ENCODE measurements at places on chromosomes 16 and 17.

DNA sequence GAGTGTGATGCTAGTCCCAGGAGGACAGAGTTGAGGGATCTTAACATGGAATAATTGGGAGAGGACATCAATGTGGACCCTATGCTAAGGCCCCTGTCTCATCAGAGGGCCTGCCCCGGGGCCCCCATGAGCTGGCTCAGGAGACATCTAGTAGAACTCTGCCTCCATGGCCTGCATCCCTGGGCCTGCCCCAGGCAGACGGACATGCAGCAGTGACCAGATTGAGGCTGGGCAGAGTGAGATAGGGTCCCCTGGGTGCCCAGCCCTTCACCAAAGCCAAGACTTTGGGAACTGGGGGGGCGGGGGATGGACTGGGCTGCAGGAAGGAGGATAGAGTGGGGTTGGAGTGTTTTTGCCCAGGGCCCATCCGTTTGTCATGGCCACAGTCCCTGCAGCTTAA, 115.2 kb downstream of the CCDC182 start:
- no peak for DNase-seq

DNA sequence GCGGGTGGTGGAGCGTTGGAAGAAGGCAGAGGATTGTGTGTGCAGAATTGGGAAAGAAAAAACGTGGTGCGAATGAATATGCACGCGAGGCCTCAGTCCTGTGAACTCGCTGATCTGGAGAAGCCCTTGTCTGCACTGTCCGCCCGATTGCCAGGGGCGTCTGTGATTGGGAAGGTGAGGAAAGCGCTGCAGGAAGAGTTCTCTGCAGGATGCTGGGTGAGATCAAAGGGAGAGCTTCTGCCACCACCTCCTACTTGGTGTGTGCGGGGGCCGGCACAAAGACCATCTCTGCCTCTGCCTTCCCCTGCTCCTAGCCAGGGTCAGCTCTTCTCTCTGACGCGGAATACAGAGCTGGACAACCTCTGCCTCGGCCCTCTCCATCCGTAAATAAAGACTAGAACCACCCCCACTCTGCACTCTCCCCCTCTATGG, 841 bp upstream of the RAB5C start:
- no peak for DNase-seq

DNA sequence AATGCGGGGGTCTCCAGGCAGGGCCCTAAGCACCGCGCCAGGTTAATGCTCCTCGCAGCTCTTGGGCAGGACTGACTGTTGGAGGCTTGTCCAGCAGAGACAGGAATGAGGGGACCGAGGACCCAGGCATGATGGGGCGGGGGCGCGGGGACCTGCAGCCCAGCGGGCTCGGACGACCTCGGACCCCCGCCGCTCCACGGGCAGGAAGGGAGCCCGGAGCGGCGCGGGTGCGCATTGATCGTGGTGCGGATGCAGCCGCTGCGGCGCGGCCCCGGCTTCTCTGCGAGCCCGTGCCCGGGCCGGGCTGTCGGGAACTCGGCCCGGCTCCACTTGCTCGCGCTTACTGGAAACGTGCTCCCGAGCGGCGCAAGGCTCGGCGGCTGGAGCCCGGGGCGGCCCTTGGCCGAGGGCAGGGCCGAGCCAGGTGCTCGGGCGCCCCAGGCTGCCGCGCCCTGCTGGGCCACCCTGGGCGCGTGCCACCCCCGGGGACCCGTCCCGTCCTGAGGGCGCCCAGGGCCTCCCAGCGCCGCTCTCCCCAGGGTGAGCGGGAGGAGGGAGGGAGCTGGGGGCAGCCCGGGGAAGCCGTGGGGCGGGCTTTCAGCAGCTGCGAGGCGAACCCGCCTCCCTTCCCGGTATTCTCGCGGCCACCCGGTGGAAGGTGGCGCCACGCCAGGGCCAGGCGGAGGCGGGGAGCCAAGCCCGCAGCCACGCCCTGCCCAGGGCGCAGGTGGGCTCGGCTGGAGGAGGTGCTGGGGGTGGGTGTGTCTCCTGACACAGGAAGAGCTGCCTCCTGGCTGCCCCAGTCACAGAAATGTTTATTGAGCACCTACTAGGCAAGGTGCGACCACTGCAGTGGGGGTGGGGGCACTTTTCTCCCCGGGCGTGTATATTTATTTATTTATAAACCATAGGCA, 45.9 kb downstream of the SOCS3 start:
- DNase-seq: peak; percentile 79

GRCh38 chr17:962670-963069, 16.9 kb downstream of the NXN start:
- DNase-seq: no peak

DNA sequence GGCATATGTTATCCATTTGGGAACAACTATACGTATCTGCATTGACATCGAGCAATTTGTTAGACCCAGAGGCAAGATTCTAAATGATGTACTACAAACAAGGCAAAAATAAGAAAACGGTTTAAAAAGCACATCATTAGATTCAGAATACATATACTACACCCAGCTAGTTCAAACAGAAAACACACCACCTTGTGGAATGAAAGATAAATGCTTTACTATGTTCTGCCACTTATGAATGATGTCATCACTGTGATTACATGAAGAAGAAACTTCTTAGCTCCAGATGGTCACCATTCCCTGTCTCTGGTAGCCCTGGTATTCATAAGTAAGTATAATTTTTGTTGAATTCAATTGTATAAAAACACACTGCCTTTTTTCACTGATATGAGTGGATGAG, 7.8 kb downstream of the NACA2 start:
- no peak for DNase-seq

GRCh38 chr17:9240659-9241370, 219.5 kb downstream of the NTN1 start:
- DNase-seq: peak; percentile 89

DNA sequence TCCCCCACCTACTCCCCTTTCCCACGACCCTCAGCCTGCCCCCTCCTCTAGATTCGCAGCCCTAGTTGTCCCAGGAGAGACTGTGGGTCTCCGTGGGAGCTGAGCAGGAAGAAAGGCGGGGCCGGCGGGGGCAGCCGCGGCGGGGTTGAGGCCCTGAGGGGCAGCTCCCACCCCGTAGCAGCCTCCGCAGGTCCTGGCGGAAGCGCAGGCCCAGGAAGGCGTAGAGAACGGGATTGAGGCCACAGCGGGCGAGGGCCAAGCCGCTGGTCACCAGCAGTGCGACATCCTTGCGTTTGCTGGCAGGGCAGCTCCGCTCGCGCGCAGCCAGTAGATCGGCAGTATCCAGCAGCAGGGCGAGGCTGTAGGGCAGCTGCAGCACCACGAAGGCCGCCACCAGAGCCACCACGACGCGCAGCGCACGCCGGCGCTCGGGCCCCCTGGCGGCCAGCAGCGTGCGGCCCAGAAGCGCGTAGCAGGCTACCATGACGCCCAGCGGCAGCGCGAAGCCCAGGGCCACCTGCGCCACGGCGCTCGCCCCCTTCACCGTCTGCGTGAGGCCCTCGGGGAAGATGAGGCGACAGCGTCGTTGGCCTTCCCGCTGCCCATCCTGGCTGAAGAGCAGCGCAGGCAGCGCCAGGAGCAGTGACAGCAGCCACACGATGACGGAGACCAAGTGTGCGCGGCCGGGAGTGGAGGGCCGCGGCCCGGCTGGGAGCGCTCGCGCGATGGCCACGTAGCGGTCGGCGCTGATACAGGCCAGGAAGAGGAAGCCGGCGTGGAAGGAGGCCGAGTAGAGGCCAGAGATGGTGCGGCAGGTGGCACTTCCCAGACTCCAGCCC, 1.9 kb downstream of the CCR10 start:
- peak; percentile 86 for DNase-seq

DNA sequence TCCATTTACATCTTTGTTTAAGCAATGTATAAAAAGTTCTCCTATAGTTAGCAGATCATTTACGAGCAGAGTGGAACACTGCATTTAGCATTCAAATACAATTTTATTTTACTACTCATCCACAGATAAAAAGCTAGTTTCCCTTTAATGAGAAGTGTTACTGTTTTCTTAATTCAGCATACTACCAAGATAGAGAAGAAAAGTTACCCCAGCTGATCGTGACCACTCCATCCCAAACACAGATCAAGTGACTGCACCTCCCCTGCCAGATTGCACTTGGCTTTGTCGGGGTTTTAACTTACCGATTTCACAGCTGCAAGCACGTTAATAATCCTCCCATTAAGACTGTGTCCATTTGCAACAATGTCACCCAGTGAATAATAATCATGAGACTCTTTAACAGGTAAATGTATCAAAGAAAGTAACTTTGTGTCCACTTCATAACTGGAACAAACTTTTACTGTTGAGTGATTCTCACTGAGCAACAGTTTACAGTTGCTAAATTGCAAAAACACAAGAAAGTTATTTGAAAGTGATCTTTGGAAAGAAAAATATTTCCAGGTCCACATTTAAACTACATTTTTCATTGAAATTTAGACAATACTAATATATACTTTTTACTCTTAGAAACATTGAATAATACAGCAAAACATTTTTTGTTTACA, 14.4 kb downstream of the MEIOB start:
- DNase-seq: no peak

DNA sequence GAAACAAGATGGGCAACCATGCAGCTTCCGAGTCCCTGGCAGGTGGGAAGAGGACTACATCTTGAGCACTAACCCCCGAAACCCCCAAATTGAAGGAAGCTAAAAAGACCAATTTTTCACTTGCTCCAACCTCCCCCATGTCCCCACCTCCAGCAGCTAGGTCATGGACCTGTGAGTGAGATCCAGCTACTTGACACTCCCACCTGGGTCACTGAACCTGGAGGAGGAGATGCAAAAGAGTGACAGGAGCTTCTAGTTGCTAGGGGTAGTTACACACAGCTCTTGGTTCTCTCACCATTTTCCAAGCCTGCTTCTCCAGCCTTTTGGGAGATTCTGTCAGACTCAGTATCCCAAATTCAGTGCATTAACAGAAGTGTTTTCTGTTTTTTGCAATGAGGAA, 11.2 kb downstream of the PDZD9 start:
- DNase-seq: no peak

GRCh38 chr17:79843816-79844800, 4.9 kb upstream of the CBX4 start:
- peak; percentile 86 for DNase-seq

DNA sequence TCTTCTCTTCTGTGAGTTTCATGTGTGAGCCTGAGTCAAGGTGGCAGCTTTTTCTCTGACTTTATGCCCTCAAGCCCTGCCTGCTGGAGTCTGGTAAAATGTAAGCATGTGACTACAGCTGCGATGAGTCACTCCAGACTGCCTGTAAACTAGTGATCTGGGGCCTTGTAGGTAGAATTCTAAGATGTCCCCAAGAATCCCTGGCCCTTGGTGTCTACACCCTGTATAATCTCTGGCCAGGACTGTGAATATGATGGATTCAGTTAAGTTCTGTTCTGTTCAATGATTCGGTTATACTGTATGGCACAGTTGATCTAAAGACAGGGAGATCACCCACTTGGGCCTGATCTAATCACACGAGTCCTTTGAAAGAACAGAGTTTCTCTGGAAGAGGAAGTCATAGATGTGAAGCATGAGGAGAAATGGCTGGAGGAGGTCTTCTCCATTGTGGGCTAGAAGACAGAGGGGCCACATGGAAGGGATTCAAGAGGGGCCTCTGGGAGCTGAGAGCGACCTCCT, 29.8 kb downstream of the PRSS54 start:
- no peak for DNase-seq

GRCh38 chr17:82870541-82870940, 30.7 kb upstream of the ZNF750 start:
- peak; percentile 18 for DNase-seq

GRCh38 chr17:74345433-74346241, 16.0 kb downstream of the BTBD17 start:
- no peak for DNase-seq

GRCh38 chr17:9356488-9356911, 219.1 kb downstream of the STX8 start:
- no peak for DNase-seq

DNA sequence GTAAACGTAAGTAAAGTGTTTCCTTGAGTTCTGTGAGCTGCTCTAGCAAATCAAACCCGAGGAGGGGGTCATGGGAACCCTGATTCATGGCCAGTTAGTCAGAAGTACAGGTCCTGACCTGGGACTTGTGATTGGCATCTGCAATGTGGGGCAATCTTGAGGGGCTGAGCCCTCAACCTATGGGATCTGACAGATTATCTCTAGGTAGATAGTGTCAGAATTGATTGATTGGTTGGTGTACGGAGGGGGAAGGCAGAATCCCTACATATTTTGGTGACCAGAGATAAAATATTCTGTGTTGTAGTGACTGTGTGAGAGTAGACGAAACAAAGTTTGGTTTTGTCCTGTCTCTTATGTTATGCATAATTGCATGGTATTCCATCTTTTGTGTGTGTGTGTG, 100.5 kb upstream of the NETO2 start:
- DNase-seq: no peak

- DNase-seq: no peak
Measured at GRCh38 chr16:52411011-52411410, 135.9 kb downstream of the TOX3 start.

GRCh38 chr16:50547340-50548124, 664 bp upstream of the NKD1 start:
- DNase-seq: peak; percentile 73

- DNase-seq: no peak
Measured at GRCh38 chr16:71629278-71630016, 3.5 kb downstream of the MARVELD3 start.

GRCh38 chr17:6304894-6305612, 129.9 kb downstream of the AIPL1 start:
- DNase-seq: no peak

GRCh38 chr16:3020604-3021448, 658 bp downstream of the TNFRSF12A start:
- DNase-seq: peak; percentile 87

DNA sequence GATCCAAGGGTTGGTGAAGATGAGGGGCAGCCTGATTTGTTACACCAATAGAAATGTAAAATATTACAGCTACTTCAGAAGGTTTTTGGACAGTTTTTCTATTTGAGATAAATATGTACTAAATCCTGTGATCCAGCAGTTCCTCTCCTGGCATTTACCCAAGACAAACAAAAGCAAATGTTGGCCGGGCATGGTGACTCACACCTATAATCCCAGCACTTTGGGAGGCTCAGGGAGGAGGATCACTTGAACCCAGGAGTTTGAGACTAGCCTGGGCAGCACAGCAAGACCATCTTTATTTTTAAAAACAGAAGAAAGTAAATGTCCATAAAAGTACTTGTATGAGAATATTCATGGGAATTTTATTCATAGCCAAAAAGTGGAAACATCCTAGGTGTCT, 64.8 kb upstream of the MRC2 start:
- DNase-seq: no peak

DNA sequence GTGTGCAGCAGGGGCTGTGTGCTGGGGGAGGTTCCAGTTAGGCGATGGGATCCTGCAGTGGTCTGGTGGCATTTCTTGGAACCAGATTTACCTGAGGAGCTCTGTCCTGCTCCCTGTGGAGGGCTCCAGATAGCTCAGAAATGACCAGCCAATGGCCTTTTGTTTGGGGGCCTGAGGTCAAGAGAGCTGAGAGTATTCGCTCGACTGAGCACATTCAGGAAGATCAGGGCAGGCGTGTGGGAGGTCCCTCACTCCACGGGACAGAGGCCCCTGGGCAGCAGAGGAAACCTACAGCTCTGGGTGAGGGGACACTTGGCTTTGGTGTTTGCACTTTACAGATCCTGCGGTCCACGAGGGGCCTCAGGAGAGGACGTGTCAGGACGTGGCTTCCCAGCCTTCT, 18.2 kb downstream of the DEF8 start:
- DNase-seq: no peak

- no peak for DNase-seq
Measured at GRCh38 chr16:30533748-30534367, 800 bp downstream of the ZNF747 start.

All from heart left ventricle (tissue), 16 donors.